ENCODE measurements at places on chromosomes 11 and 22.

GRCh38 chr11:68821670-68822069 is 20.0 kb downstream of the CPT1A start:
- no peak for DNase-seq

- DNase-seq = no peak
These were observed 79.2 kb downstream of the TRMU start for GRCh38 chr22:46414704-46415103.

DNA sequence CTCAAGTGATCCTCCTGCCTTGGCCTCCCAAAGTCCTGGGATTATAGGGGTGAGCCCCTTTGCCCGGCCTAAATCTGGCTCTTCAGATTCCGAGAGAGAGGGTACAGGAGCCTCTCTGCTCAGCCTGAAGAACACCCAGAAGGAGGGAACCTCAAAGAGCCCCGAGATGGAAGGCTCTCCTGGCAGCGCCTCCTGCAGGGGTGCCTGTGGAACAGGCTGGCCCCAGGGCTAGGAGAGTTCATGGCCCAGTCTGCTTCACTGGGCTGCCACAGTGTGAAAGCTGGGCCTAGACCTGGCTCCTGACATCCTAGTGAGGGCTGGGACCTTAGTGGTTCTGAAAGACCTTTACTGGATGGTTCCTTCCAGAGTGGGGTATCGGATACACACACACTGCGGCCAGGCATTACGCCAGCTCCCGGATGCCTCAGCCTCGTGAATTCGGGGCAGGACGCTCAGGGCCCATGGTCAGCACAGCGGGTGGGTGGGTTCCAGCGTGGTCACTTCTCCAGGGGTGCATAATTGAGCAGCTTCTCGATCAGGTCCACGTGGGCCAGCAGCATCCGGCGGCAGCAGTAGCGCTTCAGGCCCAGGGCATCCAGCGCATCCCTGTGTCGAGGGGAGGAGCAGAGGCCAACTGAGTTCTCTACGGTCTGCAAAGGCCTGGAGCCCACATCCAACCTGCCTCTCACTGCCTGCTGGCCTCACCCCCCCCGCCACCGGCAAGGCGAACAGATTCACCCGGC is 2.3 kb downstream of the POLR2L start:
- DNase-seq = no peak

GRCh38 chr11:33703788-33704187 is 3.2 kb upstream of the C11orf91 start:
- DNase-seq = peak; percentile 59

DNA sequence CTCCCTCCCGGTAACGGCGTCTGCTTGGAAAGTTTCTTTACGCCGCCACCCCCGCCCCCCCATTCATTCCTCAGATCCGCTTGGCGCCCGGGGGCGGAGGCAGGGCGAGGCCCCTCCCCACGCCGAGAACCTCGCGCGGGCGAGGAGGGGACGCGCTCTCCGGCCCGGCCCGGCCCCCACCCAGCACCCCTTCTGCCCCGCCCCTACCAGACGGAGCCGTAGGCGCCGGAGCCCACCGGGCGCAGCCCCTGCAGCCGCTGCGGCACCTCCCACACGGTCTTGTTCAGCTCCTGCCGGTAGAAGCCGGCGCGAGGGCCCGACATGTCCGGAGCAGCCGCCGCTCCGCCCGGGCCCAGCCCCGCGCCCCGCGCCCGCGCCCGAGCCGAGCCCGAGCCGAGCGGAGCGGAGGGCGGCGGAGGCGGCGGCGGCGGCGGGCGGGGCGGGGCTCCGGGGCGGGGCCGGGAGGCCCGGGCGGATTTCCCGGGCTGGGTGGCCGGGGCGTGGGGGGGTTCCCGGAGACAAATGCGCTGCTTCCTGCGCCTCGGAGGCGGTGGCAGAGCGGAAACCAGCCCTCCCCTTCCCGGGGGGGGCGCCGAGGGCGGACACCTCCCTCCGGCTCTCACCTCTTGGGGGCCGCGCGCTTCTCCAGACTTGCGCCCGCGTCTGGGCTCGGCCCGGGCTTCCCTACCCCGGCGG is at the start of gene MAPK11:
TSS of gene MAPK11 (minus strand) at position 411 of the 696 bp plus-strand sequence. CDS start at position 323, 88 bp downstream.
- no peak for DNase-seq

DNA sequence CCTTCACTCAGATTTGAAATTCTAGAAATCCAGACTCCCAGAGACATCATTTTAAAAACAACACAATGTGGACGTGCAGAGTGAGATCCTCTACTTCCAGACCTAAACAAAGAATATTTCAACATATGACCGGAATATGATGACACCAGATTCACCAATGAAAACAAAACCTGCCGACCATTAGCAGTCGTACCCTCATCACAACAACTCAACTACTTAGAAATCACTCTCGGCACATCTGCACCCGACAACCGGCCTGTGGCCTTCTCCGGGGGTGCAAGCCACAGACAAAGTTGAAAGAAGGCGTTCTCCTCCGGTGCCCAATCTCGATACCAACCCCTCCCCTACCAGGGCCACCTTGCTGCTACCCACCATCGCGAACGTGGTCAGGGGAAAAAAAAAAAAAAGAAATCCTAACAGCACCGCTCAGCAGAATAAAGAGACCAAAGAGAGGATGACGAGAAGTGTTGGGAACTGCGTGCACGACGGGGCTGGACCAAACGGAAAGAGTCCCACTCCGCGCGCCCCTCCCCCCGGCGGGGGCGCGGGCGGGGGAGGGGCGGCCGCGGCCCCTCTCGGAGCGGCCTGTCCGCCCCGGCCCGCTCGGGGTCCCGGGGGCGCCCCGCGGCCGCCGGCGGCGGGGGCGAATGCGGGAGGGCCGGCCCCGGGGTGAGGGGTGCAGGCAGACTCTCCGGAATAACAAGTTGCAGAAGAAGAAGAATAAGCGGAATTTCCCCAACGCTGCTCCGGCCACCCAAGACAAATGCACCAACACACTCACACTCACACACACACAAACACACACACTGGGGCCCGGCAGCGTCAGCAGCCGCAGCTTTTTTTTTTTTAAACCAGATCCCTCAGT is 1.7 kb downstream of the PHF21A start:
- DNase-seq = peak; percentile 41

DNA sequence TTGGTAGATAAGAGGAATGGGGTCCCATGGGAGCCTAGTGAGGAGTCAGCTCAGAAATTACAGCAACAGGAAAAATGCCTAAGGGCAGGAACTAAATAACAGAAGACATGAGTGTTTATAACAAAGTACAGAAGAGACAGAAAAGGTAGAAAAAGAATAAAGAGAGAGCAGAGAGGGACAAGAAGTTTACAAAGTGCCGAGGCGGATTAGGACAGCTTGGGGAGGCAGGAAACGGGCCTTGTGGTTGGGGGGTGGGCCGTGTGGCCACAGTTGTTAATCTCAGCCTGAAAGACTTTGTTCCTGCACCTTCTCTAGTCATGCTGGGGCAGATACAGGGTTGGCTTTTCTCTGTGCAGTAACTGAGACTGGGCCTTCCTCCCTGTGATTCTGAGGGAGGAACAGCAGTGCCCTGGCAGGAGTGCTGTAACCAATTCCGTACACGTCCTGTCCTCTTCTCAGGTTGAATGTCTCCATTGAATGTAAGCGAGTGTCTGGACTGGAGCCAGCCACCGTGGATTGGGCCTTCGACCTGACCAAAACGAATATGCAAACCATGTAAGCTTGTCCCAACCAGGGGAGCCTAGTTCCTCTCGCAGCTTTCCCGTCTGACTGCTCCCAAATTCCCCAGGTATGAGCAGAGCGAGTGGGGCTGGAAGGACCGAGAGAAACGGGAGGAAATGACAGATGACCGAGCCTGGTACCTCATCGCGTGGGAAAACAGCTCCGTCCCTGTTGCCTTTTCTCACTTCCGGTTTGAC is 13.2 kb downstream of the NAA40 start:
- no peak for DNase-seq

GRCh38 chr11:69861901-69862300 is 42.7 kb upstream of the FGF3 start:
- DNase-seq = no peak

- no peak for DNase-seq
These were observed 12.7 kb downstream of the MAFF start for GRCh38 chr22:38214302-38215056.

DNA sequence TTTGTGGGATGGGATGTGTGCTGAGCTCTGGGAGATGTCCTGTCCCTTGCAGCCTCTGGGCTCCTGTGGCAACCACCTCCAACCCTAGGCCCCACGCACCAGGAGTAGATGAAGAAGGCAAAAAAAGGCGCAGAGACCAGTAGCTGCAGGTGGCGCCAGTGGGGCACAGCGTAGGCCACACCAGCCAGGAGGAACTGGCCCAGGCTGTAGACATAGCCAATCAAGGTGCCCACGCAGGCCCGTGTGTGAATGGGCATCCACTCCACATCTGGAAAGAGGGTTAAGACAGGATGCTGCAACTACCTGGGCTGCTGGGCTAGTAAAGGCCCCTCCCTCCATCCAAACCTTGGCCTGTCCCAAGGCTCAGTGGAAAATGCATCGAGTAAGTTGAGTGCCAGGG is 3.0 kb downstream of the SLC22A6 start:
- no peak for DNase-seq

DNA sequence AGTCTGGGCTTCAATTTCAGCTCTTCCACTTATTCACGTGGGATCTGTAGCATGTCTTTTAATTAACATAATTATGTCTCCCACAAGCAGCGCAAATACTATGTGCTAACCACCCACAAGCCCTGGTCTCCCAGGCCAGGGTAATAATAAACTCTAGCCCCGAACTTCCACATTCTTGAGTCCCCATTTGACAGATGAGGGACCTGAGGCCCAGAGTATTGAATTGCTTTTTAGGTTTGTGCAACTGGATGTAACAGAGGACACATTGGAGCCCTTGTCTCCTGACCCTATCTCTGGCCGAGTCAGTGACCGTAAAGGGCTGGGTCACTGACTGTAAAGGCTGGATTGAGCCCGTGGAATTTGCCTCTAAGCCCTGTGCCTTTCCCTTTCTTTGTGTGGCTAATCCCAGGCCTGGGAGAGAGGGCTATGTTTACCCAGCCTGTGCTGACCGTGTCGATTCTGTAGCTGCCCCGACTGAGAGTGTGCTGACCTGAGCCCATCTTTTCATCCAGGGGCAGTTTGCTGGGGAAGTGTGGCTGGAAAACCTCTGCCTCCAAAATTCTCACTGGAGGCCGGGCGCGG is 3.9 kb downstream of the CRYBB2 start:
- DNase-seq = no peak
